Pulmonary artery endothelial cell (primary cell): ENCODE measurements at places on chromosomes 3 and 15. TPM values are rescaled to one million over a fixed set of nuclear protein-coding genes. Genes with fewer than 3 reads are reported as not detected.

Gene SLC27A2
- total RNA-seq = 0.11 TPM in 1 of 2 replicates, not detected in the other

Gene FOXL2
- total RNA-seq = 0.07 TPM in 2 replicates

Gene DOCK3
- total RNA-seq = under 0.01 and 0.04 TPM in 2 replicates

Gene CGNL1
- 43.8 and 50.1 TPM in 2 replicates for total RNA-seq

Gene EPHA3
- not detected in 2 replicates for total RNA-seq

DNA sequence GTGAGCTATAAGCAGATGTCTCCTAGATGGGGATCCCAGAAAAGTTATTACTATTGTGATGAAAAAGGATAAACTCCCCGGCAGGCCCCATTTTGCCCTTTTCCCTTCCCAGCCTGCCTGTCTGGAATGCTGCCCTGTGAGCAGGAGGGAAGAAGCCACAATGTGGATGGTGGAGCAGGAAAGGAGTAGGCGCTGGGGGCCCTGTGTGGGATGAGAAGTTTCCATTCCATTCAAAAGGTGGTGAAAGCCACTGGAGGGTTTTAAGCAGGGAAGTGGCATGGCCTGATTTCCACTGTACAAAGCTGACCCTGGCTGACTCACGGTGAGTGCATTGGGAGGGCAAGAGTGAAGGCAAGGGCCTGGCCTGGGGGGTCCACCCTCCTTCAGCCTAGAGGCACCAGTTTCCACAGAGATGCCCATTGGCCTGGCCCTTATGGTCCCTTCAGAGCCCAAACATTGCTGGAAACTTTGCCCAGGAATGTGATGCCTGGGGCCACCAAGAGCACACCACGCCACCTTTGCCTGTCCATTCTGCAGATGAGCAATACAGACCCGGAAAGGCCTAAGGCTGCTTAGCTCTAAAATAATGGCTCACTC, 206.9 kb downstream of the RPLP1 start:
- DNase-seq = no peak

- peak; percentile 54 for DNase-seq
These were observed 516.1 kb downstream of the MECOM start for GRCh38 chr3:169147238-169148008.

DNA sequence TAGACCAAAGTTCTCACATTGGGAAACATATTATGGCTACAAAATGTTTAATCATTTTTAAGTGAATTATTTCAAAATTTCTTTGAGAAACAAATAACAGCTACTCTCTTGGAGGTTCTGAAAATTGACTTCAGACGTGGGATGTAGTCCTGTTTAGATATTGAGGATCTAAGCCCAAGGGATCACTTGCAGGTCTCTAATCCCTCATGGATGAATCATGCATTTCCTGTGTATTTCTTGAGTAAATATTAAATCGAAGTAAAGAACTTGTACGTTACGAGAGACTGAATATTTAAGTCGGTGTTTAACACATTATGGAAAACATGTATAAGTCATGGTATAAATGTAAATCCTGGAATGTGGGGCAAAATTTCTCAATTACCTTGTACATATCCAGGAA, 119.8 kb downstream of the EPHA3 start:
- no peak for DNase-seq

GRCh38 chr3:165641569-165642310, 195.5 kb downstream of the BCHE start:
- DNase-seq = no peak

DNA sequence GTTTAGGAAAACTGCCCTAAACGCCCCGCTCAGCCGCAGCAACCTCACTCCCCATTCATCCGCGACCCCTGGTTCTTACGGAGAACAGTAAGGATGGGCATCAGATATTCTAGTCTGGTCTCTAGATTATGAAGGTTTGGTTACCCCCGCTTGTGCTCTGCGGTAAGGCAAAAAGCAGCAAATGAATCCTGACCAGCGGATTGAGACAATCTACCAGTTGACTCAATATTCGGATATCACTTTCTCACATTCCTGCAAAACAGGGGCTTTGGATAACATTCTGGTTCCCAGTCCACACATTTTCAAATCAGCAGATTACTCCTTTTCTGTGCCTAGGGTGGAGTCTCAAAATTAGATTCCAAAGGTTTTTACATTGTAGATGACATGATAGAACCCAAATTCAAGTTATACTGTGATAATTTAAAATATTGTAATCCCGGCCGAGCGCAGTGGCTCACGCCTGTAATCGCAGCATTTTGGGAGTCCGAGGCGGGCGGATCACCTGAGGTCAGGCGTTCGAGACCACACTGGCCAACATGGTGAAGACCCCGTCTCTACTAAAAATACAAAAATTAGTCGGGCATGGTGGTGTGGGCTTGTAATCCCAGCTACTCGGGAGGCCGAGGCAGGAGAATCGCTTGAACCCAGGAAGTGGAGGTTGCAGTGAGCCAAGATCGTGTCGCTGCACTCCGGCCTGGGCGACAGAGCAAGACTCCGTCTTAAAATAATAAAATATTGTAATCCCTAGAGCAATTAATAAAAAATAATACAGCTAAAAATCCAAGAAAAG, 1.1 kb upstream of the CYFIP1 start:
- DNase-seq = no peak

GRCh38 chr15:72058585-72058984, 59.4 kb downstream of the MYO9A start:
- DNase-seq = no peak

DNA sequence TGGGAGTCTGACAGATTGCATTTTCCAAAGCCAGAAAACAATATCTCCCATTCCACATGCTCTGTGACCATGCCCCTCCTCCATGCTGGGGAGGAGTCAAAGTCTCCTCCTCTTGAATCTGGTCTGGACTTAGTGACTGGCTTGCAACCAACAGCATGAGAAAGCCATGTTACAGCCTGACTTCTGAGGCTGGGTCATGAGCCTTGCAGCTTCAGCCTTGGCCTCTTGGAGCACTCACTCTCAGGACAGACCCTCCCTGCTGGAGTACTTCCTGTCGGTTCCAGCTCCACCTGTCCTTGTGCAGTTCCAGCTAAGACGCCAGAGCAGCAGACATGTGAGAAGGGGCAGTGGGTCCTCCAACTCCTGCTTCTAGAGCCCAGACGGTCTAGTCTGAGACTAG, 49.7 kb upstream of the RBSN start:
- DNase-seq = no peak

GRCh38 chr15:27846722-27847395, 252.3 kb downstream of the OCA2 start:
- no peak for DNase-seq

DNA sequence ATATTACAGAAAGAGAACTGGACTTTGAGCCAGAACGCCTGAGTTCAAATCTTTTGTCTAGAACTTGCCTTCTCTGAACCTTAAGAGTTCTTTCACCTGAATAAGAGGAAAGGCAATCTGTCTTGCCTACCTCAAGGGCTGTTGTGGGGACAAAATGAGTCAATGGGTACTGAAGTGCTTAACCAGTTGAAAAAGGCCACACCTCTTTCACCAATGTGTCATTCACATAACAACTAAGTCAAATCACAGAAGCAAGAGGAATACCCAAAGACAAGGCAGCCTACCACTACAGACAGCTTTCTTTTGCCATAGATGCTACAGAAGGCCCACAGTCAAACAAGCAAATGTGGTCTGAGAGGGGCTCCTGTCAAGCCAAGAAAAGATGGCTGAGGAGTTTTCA, 39.7 kb downstream of the NBEAL2 start:
- no peak for DNase-seq

GRCh38 chr3:110620118-110620517, 451.5 kb upstream of the NECTIN3 start:
- no peak for DNase-seq

GRCh38 chr3:175735866-175736265, 876.7 kb downstream of the NAALADL2 start:
- no peak for DNase-seq

DNA sequence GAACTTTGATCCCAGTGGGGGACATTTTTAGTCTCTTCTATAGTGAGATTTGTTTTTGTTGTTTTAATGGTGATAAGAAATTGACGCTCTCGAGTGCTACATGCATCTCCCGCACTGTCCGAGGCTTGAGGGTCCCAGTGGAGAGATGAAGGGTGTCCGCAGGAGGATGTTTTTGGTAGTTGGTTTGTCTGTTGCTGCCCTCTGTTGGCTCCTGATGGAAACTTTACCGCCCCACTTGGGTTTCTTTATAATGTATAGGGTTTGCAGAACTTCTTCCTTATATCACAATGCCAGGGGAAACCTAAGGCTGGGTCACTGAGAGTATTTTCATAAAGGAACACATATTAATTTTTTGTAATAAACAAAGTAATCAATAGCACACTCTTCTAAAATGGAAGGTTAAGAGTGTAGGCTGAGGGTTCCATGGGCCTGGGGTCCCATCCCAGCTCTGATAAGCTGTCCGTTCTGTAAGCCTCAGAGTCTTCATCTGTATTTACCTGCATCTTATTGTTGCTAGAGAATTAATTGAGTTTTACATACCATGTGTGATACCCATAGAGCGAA, 185.3 kb upstream of the FEZF2 start:
- DNase-seq = no peak

DNA sequence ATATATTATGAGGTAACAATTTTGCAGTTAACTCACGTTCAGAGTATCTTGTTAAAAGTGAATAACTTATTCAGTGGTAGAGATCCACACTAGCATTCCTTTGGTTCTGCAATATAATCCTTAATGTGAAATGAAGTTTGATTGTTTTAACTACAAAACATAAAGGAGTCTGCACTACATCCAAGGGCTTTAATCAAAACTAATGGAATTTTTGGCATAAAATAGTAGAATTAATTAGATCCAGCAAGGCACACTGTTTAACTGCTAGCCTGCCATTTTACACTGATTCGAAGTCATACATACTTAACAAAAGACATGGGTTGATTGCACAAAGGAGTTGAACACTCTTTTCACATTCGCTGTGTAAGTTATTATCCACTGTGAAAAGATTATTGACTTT, 263.0 kb upstream of the ROBO2 start:
- no peak for DNase-seq

DNA sequence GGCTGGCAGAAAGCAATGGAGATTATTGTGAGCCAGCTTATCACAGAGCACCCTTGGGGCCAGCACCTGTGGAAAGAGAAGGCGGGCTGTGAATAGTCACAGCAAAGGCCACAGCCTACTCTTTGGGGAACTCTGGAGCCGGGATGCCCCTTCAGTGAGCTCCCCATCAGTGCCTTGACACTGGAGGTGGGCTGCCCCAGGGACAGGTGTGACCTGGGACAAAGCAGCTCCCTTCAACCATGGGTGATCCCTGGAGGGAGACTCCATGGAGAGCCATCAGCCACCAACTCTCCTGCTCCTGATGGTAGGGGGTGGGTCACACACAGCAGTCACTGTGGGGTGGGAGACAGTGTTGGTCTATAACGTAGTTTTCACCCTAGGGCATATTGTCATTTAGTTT, 5.8 kb downstream of the TTC21A start:
- no peak for DNase-seq

DNA sequence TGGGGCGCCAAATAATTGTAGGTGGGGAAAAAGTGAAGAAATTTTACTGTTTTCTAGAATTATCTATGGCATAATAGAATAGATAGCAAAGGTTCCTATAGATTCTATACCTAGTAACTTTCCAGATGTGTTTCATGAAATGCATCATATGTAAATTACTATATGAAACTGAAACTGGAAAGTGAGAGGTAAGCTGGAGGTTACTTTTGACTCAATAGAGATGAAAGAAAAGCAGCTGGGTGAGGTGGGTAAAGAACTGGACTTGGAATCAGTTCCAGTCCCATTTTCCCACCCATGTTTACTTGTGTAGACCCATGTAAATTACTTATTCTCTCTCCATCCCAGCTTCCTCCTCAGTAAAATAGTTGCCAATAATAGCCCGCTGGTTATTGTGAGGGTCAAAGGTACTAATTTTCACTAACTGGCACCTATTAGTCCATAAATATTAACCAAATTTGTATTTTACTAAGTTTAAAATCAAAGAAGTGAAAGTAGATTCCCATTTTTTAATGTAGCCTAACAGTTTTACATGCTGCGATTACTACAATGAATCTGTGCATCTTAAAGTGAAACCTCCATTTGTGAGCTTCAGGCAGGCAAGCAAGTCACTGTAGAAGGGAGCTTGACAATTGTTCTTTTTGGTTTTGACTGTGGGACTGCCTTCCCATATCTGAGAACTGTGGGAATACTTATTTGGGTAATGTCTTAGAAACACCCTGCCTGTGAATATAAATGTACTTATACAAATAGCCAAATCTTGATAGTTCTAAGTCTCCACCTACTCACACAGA, 312.1 kb downstream of the SLC9A9 start:
- no peak for DNase-seq

GRCh38 chr3:126036056-126036549, 47.8 kb downstream of the SLC41A3 start:
- no peak for DNase-seq

DNA sequence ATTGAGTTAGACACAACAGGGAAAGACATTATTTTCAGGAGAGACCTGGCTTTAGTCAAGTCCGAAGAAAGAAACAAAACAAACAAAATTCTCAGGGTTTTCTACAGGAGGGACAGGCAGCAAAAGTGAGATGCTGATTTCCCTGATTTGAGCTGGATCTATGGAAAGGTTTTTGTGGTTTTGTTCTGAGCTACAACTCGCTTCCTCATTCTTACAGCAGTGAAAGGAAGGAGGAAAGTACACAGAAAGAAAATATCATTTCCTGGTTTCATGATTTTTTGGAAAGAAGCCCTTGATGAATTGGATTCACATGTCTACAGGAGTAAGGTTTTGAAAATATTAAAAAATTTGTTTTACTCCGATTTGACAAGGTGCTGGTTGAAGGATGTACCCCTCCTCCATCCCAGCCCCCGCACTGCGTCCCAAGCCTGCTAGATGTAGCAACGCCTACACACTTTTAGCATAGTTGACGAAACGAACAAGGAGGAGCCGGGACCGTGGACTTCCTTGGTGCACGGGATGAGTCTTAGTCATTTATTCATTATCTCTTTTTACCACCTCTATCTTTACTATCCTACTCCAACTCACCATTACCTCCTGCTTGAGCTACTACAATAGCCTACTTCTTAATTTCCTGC, 10.8 kb downstream of the PRICKLE2 start:
- DNase-seq = no peak

DNA sequence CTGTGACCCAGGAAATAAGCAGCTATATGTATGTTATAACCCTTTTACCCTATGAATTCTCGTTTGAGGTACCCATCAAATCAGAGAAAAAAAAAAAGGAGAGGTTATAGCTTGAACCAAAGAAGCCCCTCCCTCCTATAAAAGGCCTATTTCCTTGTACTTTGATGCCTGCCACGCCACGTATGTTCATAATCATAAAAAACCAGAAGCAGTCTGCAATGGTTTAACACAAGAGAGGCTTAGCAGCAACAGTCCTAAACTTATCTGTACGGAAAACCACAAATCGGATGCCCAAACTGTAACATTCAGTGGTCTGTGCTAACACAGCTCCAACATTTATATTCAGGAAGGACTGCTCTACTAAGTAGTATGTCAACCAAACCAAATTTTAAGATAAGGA, 21.2 kb downstream of the CCR8 start:
- DNase-seq = no peak

DNA sequence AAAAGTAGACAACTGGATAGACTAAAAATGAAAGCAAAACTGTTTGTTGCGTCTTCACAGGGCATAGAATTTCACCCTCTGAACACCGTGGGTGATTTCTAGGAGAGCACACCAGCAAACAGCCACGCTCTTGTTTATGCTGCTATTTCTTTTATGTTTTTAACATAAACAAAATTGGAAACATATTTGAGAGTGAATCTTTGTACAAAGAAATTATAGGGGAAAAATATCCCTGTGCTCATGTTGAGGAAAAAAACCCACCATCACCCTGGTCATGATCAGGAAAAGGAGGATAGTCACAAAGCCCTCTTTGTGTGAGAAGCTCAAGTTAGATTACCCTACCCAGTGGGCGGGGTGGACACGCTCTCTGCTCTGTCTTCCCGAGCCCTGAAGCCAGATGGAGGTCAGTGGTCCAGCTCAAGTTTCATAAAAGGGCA, 313.3 kb downstream of the SATB1 start:
- DNase-seq = no peak

- no peak for DNase-seq
These were observed 11.6 kb upstream of the AEN start for GRCh38 chr15:88609344-88610090.
